ENCODE measurements at places on chromosomes 16 and 17. TPM values are rescaled to one million over a fixed set of nuclear protein-coding genes. Genes with fewer than 3 reads are reported as not detected.

- DNase-seq: no peak
Observed at GRCh38 chr17:76063875-76064546, 8.3 kb downstream of the SRP68 start.

GRCh38 chr17:1509290-1509881 lies 7.0 kb downstream of the INPP5K start:
- no peak for DNase-seq

DNA sequence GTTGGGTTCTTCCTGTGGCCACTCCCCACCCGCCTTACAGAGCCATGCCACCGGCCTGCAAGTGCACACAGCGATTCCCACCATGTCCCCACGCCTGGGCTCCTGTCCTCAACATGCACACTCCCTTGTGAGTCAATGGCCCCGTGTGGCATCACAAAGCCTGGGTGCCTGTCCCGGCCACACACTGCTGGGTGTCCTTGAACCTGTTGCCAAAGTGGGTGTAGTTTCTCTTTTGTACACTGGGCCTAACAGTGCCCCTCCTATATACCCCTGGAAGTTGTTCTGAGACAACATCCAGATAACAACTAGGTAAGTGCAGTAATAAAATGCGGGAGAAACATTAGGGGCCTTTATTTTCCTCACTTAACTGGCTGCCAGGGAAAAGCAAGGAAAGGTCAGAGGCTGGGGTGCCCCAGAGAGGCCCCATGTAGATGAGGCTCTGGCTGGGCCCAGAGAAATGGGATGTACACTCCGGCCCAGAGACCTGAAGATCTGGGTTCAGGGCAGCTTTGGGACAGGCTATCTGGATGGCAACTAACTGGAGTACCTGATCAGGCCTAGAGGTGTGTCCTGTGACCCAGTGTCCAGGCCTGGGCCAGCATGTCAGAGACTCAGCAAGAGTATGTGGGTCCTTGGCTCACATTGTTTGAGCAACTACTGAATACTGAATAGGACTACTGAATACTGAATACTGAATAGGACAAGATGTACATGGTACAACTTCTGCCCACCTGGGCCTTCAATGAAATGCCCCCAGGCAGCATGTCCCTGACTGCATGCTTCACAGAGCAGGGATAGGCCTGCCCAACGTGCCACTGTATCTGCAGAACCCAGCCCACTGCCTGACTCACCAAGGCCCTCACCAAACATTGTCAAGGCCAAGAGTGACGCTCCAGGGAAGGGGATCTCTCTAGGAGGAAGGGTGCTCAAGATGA lies 8.3 kb downstream of the ABCC3 start:
- no peak for DNase-seq

DNA sequence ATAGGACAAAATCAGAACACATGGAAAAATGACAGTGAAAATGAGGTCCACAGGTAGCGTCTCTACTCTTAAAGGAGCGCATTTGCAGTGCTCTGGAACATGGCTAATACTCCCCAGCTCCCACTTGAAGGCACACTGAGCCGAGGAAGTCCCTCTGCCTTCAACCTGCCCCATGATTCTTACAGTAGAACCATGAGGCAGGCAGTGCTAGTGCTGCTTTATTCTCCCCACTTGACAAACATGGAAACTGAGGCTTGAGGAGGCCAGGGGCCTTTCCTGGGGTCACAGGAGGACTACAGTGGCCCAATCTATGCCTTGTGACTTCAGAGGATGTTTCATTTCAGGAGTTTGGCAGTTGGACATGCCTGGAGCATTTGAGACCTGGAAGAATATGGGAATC lies 244.1 kb upstream of the MAF start:
- no peak for DNase-seq

GRCh38 chr16:8894736-8895334 lies 12.7 kb downstream of the LITAFD start:
- no peak for DNase-seq

Gene ICAM2
- 8.4 TPM for total RNA-seq

Gene USP22
- total RNA-seq: 342 TPM
